GM23248 (cell line): ENCODE measurements at places on chromosomes 3 and 15. TPM values are rescaled to one million over a fixed set of nuclear protein-coding genes. Genes with fewer than 3 reads are reported as not detected.

Gene CAND2
- total RNA-seq, result 0.38 and 0.43 TPM in 2 replicates

DNA sequence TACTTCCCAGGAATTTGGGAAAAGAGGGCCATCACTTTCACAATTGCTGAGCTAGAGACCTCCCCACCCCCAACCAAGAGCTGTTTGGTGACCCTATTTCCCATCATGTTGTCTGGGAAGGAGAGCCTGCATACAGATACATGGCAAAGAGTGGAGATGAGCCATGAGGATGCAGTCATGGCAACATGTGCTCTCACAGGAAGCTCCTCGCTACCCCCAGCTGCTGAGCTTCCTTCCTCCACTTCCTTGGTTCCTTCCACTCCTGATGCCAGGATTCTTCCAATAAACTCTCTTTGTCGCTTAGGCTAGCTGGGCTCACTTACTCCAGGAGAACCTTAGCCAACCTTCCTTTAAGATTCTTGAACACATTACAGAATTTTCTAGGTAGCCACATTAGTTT, 48.3 kb upstream of the MUC13 start:
- no peak for DNase-seq

Gene MUC20
- not detected in 2 replicates for total RNA-seq

Gene NME9
- total RNA-seq, result not detected in 2 replicates

GRCh38 chr3:168070919-168071318, 24.8 kb downstream of the GOLIM4 start:
- peak; percentile 42 for DNase-seq

DNA sequence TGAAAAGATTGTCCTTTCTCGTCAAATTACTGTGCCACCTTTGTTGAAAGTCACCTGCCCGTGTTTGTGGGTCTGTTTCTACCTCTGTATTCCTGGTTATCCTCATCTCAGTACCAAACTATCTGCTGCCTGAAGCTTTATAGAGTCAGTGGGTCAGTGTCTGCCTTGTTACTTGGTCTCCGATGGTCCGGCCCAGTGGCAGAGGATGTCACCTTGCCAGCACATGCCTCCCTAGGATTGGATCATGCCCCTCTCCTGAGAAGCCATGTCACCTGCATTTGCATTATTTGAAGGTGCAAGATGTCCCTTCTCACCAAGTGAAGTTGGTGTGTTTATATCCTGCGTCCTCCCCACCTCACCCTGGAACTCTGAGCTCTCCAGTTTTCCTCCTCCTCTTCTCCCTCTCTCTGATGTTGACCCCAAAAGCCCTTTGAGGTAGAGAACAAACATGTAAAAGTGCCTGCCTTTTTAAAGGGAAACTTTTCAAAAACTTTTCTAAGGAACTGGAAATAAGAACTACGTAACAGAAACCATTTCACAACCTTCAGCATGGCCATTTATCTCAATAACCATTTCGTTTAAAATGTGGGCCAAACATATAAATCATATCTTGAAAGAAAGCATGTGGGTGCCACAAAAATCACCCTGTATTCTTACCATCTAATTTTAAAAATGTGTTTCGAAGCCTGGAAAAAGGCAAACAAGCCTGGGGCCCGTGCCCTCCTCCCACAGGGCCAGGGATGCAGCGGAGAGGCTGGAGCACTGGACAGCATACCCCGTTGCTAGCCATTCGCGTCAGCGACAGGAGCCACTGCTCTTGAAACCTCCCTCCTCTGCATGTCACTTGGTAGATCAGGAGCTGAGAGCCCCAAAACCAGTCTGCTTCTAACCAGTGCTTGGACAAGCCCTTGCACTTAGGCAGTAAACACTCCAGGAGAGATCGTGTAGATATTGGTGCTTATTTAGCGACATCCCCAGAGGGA, 102.1 kb downstream of the VGLL4 start:
- DNase-seq, result no peak

Gene FANCD2
- 6.1 and 7.0 TPM in 2 replicates for total RNA-seq

DNA sequence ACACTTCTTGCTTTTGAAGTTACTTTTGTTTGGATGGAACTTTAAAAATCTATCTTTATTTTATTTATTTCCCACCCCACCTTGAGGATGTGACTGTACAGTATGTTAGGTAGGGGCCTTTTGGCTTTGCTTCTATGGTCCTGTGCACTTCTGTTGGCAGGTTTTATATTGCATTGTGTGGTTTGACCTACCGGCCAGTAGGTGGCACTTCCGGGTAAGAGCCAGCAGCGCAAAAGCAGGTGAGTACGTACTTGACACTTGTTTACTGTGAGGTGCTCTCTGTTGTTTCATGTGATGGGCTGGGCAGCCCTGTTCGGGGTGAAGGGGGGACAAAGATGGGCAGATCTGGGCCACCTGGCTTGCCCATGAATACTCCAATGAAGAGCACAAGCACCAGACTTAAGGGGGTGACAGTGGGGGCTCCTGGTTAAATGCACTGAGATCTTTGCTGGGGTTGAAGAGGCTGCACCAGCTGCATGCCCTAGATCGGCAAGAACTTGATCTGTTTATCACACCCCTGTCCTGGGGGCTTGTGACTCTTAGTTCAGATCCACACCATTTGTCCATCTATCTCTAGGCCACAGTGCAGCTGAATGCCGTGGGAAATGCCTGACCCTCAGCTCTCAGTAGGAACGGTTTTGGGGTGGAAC, 131.6 kb downstream of the NLGN1 start:
- DNase-seq, result peak; percentile 16

- DNase-seq, result peak; percentile 82
Observed at GRCh38 chr3:23004971-23005370, 198.2 kb upstream of the UBE2E2 start.

GRCh38 chr3:48428572-48429316, 1.1 kb downstream of the PLXNB1 start:
- peak; percentile 54 for DNase-seq

DNA sequence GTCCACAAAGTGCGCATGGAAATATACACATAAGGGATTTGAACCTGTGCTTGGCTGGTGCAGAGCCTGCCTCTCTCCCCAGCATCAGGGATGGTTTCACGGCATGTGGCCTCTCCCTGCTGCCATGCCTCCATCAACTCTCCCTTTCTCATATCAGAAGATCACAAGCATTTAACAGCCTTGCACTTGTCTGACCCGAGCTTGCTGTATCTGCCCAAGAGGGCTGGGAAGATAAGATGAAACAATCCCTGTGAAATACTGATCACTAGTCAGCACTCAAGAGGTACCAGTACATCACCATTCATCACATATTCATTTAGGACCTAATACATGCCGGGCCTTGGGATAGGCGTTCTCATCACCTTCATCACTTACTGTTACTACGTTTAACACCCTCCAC, 107.6 kb upstream of the ARHGEF3 start:
- DNase-seq, result no peak

Gene AQP9
- not detected in 2 replicates for total RNA-seq

- DNase-seq, result no peak
Observed at GRCh38 chr15:81786776-81787175, 259.0 kb downstream of the MEX3B start.

- DNase-seq, result no peak
Observed at GRCh38 chr3:129507181-129507831, 21.1 kb upstream of the RHO start.

- no peak for DNase-seq
Observed at GRCh38 chr3:123088387-123088786, 21.6 kb downstream of the PDIA5 start.

GRCh38 chr3:59300733-59301132, 250.9 kb upstream of the CFAP20DC start:
- DNase-seq, result peak; percentile 27

- DNase-seq, result no peak
Observed at GRCh38 chr3:16596352-16597032, 8.7 kb downstream of the DAZL start.

Gene P2RY13
- total RNA-seq, result not detected in 2 replicates

GRCh38 chr3:99118381-99118780, 216.9 kb upstream of the DCBLD2 start:
- peak; percentile 57 for DNase-seq

GRCh38 chr3:122770521-122771202, 23.0 kb downstream of the HSPBAP1 start:
- DNase-seq, result no peak

DNA sequence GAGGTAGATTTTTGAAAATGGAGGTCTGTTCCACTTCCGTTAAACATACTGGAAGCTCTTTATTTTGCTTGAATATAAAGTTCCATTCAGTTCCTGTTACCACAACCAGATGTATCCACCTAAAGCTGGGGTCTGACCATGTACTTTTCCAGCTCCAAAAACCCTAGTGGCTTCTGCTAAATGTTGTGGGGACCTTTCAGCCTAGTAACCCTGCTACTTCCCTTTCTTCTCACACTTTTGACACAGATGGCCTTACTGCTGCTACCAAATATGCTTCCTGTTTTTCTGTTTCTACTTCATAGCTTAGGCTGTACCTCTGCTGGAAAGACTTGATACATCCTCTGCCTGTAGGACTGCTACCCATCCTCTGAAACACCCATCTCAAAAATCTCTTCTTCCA, 87.8 kb downstream of the COL6A6 start:
- DNase-seq, result no peak

DNA sequence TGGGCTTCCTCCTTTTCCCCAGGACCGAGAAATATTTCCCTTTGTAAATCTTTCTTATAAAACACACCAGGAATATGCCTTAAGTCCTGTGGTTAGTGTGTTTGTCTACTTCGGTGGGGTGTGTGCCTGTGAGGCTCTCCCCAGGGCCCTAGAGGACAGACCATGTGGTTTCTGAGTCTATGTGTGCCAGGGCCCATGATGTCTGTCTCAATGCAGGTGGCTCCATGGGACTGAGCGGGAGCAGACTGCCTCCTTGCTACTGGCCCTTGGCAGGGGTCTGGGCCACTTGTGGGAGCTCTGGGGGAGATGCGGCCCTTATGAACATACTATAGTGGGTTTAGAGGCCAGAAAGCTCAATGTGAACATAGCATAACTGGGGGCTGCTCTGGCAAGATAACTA, 37.6 kb downstream of the SCN5A start:
- DNase-seq, result no peak

DNA sequence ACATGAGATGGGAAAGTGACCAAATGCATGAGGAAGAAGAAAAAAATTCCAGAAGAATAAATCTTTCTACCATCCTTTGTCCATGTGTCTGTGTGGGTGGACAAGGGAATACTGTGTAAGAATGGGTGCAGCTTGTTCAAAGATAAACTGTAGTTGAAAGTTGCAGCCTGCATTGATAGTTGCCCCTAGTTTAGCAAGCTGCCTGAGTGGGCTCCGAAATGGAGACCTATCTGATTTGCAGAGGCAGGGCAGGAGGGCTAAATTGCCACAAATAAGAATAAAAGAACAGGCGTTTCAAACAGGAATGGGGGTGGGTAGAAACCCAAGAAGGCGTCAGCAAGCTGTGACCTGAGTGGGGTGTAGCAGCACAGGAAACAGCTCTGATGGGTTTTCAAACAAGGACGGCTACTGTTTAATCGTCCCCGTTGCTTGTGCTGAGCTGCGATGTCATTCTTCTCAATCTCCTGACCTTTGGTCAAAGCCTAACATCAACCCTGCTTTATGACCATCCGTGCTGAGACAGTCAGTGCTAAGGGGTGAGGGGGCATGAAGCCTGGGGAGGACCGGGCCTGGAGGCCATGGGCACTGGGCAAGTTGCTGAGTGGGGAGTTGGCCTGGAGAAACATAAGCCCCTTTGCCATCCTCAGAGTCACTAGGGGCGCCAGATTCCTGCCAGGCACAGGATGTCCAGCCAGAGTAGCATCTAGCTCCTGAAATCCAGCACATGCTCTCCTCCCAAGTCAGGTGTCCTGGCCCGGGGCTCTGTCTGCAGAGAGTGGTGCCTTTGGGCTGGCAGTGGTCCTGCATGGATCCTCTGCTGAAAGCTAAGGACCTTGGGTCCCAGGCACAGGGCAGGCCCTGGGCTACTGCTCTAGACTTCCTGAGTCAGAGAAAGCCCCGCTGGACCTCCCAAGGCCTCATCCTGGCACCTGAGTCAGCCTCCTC, 19.2 kb upstream of the C15orf39 start:
- peak; percentile 44 for DNase-seq

DNA sequence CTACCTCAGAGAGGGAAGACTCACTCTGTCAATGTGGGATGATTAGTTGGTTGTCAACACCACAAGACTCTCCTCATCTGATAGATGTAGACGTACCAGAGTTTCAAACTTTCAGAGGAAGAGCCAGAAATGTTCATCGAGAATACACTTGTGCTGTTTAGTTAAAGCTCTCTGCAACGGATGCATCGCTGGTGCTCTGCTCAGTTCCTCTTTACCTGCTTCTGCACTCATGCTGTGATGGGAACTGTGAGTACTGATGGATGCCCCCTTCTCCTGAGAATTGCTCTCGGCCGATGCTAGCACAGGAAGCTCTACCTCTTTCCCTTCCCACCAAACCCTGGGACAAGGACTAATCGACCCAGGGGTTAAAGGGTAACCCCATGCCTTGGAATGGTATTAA, 51.8 kb upstream of the CCDC54 start:
- no peak for DNase-seq

DNA sequence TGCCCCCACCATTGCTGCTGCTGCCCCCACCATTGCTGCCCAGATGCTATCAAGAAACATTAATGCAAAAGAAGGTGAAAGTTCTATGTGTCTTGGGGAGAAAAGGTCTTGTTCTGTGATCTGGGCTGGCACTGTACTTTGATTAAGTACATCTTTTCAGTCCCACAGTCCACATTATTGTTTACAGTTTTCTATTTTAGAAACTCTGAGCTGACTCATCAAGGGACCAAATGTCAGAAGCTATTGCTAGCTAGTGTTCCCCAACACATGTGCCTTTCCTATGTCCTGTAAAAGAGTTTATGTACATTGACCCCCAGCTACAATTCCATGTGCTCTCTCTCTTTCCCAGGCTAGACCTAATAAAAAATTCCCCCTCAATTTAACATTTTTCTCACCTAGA, 264.7 kb upstream of the NECTIN3 start:
- peak; percentile 41 for DNase-seq

Gene FAN1
- total RNA-seq, result 17.2 and 21.9 TPM in 2 replicates

Gene CADM2
- total RNA-seq, result not detected in 2 replicates

GRCh38 chr15:31283043-31283442, 43.6 kb upstream of the KLF13 start:
- no peak for DNase-seq

DNA sequence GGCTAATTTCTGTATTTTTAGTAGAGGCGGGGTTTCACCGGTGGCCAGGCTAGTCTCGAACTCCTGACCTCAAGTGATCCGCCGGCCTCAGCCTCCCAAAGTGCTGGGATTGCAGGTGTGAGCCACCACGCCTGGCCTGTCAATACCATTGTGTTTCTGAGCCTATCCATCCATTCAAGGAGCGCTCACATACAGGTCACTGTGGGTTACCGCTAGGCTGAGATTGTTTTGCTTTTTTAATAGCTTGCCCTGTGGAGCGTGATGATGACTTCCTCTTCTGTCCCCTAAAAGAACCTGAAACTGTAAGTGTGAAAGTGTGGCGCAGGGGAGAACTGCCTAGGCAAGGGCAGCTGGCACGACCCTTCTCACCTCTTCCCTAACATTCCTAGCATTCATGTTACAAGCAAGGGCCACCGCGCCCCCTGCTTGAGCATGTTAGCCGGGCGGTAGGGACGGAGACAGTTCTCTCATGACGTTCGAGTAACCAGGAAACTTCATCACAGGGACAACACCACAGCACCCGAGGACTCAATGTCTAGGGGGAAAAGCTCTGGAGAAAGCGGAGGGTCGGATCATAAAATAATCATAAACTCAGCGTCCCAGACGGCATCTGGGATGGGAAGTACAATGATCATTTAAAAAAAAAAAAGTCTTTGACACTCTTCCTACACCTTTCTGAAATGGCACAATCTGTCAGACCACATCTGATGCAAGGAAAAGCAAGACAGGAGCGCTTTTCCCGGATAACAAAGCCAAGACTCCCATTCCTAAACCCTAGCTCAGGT, 790 bp downstream of the LAMP3 start:
- no peak for DNase-seq

Gene GUCA1C
- total RNA-seq, result not detected in 2 replicates

- DNase-seq, result no peak
Observed at GRCh38 chr3:115095236-115095635, 51.9 kb downstream of the ZBTB20 start.

- DNase-seq, result peak; percentile 49
Observed at GRCh38 chr15:99504823-99505551, 60.8 kb upstream of the MEF2A start.
